Activated T-helper 1 cell treated with anti-CD3 and anti-CD28 coated beads, Interleukin-12 subunit alpha, Interleukin-12 subunit beta, Interleukin-2, Interleukin-4 antibody, amounts not matched to agents 30 ng/mL and 10 ng/mL and 1 ng/mL, durations not matched to agents 14 hours and 24 hours and 36 hours (primary cell): ENCODE measurements at places on chromosomes 2 and 18. TPM values are rescaled to one million over a fixed set of nuclear protein-coding genes. Genes with fewer than 3 reads are reported as not detected.
A peak's percentile ranks its signal among the peaks of the same experiment; 100 is the strongest.

The LDLRAD4 gene
- 34.5 and 35.2 TPM in 2 replicates for total RNA-seq

The SRBD1 gene
- 15.2 and 18.3 TPM in 2 replicates for total RNA-seq

The FAM237A gene
- not detected in 2 replicates for total RNA-seq

The DUSP11 gene
- total RNA-seq, result 42.1 and 42.4 TPM in 2 replicates

The ANKRD29 gene
- total RNA-seq, result not detected in 2 replicates

The CD226 gene
- total RNA-seq, result 134 and 141 TPM in 2 replicates

GRCh38 chr2:207256476-207257207 is 90.9 kb upstream of the KLF7 start:
- DNase-seq, result no peak

GRCh38 chr18:13236411-13236810 is 17.9 kb downstream of the LDLRAD4 start:
- DNase-seq, result no peak

DNA sequence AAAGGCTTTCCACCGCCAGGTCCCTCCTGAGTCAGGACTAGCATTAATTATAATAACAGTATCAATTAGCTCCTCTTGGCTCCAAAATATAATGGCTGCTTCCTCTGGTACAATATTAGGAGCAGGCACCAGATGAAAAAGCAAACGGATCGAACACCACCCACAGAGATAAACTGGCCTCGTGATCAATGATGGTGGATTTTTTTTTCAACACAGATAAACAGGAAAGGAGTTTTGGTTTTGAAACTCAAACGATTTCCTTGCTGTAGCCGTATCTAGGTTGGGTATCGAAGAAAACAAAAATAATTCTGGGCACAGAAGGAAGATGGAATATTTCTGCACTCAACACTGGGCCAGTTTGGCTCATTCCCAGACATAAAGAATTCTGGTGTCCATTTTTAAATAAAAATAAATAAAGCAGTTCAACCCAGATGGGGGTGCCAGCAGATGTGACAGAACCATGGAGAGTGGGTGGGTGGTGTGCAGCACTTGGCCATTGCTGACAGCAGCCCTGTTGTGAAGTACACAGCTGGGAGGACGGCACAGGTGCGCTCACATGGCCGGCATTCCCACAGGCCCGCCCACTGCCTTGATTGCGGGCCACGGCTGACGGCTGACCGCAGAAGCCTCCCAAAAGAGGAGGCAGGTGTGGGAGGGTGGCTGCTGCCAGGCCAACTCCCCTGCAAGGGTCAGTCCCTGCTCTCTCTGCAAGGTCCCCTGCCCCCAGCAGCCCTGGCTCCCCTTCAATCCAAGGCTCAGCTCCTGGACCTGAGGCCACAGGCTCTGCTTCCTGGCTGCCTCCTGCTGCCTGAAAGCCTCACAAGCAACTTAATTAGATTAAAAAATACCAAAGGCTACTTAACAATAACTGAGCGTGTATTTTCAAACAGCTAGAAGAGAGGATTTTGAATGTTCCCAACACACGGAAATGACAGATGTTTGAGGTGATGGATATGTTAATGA is 351.9 kb upstream of the ID2 start:
- no peak for DNase-seq

- DNase-seq, result no peak
Measured at GRCh38 chr2:229634601-229635370, 79.6 kb downstream of the DNER start.

GRCh38 chr18:13461469-13461868 is 242.9 kb downstream of the LDLRAD4 start:
- DNase-seq, result no peak

GRCh38 chr18:55743133-55743532 is 155.1 kb upstream of the TCF4 start:
- DNase-seq, result no peak

DNA sequence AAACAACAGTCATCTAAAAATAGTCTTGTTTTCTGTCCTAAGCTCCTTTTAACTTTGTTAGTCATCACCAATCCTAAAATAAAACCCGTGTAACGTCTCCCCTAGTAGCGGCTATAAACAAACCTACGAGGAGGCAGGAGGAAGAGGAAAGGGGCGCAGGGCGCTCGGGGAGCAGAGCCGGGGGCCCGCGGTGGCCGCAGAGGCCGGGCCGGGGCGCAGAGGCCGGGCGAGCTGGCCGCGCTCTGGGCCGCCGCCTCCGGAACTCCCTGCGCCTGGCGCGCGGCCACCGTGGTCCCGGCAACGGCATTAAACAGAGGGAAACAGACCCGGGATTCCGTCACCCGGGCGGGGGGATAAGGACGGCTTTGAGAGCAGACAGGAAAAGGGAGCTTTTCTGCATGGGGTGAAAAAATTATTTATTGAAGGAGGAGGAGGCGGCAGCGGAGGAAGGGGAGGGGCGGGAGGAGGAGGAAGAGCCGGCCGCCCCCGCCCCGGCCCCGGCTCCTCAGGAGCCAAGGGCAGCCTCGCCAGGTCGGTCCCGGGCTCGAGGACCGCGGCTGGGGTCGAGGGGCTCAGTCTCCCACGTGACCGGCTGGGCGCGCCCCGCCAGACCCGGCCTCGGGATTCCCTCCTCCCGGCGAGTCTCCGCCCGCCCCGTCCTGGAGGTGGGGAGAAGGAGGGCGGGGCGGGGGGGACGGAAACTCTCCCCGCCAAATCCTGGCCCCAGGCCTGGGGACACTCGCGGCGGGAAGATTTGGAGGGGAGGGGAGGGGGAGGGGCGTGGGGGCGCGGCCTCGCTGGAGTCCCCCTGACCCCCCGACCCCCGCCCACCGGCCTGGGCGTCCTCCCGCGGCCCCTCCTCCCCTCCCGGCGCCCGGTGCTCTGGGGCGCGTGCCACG is 1.8 kb upstream of the NFATC1 start:
- DNase-seq, result peak; percentile 31

DNA sequence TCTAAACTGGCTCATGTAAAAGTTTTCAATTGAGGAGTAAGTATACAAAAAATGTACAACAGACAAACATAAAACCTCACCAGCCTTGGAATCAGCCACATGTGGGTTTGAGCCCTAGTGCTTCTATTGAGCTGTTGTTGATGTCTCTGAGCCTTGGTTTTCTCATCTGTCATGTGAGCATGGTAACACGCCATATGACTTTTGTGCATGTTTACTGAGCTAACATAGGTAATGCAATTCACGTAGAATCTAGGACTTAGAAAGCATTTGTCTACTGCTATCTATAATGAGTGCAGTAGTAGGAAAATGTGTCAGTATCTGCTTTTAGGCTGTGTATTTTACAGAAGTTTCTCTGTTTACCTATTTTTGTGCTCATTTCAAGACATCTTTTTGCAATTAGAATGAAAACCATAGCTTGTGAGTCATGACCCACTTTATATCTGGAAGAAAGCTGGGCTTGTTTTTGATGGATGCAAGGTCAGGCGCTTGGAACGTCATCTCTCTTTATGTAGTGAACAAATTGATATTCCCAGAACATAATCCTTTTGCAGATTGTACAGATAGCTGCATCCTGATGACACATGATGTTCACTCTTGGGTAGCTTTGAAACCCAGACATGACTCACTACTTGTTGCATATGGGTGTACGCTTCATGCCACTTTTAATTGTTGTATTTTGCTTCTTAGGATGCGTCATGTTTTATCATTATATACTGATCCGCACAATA is 94.3 kb downstream of the RNF144A start:
- DNase-seq, result no peak

GRCh38 chr2:116061023-116061422 is 1618.6 kb downstream of the DPP10 start:
- no peak for DNase-seq

GRCh38 chr2:38065502-38066135 is 10.3 kb downstream of the CYP1B1 start:
- DNase-seq, result no peak
